ENCODE measurements at places on chromosomes 11 and 22.

DNA sequence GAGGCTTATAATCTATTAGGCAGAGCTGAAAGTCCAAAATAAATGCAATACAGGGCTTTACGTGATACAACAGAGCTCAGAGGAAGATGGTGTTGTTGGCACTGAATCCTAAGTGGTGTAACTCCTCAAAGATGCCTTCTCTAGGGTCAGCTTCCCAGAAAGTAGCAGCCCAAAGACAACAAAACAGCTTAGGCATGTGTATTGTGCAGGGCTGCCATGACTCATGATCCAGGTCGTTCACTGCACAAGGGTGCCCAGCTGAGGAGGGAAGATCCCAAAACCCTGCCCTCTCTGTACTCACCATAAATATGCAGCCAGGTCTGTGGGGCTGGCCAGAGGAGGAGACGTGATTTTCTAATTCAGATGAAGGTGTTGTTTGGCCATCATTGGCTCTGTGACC is 59.4 kb upstream of the NNMT start:
- DNase-seq, result no peak

DNA sequence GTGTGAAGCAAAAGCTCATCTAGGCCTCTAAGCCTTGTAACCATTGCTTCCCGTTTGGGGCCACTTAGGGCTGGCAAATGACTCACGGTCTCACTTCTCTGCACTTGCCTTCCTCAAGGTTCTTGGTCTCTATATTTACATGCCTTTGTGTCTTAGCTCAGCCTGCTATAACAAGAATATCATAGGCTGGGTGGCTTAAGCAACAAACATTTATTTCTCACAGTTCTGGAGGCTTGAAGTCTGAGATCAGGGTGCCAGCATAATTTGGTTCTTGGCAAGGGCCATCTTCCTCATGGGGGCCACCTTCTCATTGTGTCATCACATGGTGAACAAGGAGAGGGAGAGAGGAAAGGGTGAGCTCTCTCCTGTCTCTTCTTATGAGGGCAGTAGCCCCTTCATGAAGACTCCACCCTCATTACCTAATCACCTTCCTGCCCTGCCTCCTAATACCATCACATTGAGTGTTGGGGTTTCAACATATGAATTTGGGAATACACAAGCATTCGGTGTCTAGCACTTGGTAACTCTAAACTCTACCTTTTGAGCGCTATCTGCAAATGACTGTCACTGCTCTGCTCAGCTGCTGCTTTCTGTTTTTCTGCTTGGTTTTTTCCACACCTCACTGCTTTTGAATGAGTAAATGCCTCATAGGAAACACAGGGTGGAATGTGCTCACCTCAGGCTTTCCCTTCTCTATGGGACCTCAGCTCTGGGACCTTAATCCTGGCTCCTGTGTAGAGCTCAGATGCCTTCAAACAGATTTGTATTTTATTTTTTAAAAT is 16.2 kb upstream of the ME3 start:
- peak; percentile 18 for DNase-seq

GRCh38 chr11:33005175-33005574 is 10.5 kb upstream of the DEPDC7 start:
- no peak for DNase-seq

GRCh38 chr22:39352306-39352891 is 2.6 kb downstream of the SYNGR1 start:
- no peak for DNase-seq

GRCh38 chr11:44711113-44711786 is 15.5 kb upstream of the TSPAN18 start:
- no peak for DNase-seq

- no peak for DNase-seq
These were observed 65.1 kb upstream of the PPARA start for GRCh38 chr22:46084943-46085827.

- no peak for DNase-seq
These were observed 9.8 kb downstream of the MIAT start for GRCh38 chr22:26667140-26667539.

DNA sequence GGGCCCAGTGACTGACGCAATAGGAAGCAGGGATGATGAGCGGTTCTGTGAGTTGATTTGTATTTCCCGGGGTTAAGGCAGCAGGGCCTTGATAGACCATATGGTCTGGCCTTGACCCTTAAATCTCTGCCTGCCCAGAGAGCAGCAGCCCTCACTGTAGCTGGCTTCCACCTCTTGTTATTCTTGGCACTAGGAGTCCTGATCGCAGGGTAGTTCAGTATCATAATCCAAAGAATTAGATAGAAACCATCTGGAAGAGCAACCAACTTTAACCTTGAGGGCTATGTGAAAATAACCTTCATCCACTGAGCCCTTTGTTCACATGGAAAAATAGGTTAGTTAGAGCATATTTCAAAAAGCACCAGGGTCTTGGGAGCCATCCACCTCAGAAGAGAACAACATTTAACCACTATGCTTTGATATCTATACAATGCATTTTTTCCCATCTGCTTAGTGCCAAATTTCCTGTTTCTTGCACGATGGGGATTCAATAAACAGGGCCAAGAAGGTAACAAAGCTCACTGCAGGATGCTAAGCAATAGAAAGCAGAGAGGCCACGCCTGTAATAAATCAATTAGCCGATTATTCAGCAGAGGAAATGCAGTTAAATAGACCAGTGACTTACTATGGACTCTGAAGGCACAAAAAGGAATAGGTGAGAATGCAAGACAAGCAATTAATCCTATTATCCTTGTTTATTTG is 761.3 kb downstream of the OPCML start:
- DNase-seq, result no peak

DNA sequence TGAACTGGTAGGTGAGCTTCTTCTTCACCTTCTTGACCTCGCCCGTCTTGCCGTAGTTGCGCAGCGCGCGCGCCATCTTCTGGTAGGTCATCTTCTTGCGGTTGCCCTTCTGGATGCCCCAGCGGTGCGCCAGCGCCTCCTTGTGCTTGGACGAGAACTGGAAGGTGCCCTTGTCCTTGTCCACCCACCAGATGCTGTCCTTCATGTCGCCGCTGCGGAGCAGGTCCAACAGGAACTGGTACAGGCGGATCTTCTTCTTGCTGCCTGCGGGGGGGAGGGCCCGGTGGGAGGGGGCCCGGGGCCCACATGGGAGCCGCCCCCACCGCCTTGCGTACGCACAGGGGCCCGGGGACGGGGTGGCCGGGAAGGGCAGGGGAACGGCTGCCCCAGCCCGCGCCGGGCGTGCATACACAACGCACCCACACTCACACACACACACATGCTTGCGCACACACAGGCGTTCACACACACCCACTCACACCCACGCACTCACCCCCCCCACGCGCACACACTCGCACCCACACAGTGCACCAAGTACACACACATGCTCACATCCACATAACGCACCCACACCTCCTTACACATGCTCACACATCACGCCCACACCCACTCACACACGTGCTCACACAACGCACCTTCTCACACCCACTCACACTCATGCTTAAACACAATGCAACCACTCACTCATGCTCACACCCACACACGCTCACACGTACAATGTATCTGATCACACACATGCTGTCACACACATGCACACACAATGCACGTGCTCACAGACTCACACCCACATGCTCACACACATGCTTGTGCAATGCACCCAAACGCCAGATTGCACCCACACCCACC is 3.0 kb upstream of the MYBPC3 start:
- DNase-seq, result peak; percentile 28

- no peak for DNase-seq
These were observed 2.7 kb downstream of the SULT4A1 start for GRCh38 chr22:43859621-43860020.

DNA sequence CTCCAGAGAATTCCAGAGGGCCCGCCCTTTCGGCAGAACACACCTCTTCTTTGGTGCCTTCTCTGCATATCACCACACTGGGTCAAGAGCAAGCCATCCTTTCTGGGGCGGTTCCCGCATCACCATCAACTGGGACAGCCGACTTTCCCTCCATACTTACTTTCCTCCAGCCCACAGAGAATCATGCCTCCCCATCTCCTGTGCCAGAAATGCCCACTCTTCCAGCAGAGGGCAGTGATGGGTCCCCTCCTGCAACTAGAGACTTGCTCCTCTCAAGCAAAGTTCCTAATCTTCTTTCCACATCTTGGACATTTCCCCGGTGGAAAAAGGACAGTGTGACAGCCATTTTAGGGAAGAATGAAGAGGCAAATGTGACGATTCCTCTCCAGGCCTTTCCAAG is 157.7 kb downstream of the C11orf91 start:
- DNase-seq, result no peak

- peak; percentile 81 for DNase-seq
These were observed at the start of gene CDON for GRCh38 chr11:126062679-126063506. Gene CDON, minus strand, starts transcription at chr11:126062866. Its CDS starts 39,390 bp downstream, at chr11:126023476.

- DNase-seq, result no peak
These were observed 264 bp downstream of the CHEK1 start for GRCh38 chr11:125625225-125625629.

DNA sequence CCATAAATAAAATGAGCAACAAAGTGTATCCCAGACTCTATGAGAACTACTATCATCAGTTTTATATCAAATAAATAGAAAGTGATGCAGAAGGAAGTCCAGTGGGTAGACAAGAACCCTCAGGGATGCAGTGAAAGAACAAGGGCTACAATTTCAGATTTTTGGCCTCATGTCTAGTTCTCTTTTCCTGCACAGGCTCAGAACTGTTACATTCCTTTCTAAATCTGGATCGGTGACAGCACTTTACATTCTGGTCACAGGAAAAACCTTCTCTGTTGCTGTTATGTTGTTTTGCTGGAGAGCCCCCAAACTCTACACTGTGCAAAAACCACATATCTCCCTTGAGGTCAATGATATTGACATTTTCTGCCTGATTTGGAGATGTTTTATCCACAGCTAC is 108.8 kb upstream of the ANO5 start:
- DNase-seq, result no peak

DNA sequence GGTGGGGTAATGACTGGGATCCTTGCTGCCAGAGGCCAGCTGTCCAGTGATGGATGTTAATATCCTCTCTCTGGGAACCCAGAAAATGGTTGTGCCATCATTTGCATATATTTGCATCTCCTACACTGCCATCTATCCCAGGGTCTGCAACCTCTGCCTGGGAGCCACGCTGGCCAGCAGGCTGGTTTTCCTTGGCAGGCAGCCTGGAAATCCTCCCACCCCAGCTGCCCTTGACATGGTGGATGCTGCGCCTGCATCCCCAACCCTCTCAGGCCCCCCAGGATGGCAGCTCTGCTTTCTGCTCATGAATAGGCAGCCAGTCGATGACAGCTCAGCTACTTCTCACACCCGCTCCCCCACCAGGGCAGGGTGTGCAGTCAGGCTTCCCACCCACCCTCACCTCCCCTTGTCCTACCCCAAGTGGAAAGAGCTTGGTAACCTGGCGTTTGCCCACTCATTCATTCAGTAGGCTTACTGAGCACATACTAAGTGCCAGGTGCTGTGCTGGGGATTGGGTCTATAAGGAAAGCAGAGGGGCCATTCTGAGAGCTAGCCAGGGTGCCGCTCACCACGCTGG is 202.5 kb downstream of the TRIM29 start:
- DNase-seq, result no peak

DNA sequence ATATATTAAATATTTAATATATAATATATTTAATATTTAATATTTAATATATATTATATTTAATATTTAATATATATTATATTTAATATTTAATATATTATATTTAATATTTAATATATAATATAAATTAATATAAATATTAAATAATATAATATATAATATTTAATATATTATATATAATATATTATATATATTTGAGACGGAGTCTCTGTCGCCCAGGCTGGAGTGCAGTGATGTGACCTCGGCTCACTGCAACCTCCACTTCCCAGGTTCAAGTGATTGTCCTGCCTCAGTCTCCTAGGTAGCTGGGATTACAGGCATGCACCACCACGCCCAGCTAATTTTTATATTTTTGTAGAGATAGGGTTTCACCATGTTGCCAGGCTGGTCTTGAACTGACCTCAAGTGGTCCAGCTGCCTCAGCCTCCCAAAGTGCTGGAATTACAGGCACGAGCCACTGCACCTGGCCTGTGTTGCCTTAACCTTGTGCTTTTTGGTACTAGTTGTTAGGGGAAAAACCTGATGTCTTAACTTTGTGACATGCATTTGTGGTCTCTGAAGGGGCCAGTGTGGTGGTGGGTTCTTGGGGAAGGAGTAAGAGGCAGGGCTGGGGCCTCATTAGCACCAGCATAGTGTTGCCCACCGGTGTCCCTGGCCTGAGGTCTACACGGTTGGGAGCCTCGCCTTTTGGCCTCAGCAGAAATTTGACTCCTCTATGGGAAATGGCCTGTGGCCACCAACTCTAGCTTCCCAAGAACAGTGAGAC is 16.6 kb downstream of the SEC14L3 start:
- no peak for DNase-seq

DNA sequence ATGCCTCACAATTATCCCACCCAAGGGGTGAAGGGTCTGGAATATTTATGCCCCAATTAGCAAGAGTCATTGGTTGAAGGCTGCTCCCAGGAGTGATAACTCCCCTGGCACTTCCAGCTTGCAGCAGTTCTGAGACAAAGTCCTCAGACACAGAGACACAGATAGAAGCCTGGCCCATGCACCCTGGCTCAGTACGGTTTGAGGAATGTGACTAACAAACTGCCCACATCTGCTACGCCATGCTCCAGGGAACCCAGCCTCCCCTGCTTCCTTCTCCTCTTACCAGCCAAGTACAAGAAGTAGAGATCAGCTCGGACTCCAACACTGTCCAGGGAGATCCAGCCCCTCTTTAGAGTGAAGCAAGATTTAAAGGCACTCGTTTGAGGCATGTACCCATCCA is 48.5 kb upstream of the BMAL1 start:
- no peak for DNase-seq

DNA sequence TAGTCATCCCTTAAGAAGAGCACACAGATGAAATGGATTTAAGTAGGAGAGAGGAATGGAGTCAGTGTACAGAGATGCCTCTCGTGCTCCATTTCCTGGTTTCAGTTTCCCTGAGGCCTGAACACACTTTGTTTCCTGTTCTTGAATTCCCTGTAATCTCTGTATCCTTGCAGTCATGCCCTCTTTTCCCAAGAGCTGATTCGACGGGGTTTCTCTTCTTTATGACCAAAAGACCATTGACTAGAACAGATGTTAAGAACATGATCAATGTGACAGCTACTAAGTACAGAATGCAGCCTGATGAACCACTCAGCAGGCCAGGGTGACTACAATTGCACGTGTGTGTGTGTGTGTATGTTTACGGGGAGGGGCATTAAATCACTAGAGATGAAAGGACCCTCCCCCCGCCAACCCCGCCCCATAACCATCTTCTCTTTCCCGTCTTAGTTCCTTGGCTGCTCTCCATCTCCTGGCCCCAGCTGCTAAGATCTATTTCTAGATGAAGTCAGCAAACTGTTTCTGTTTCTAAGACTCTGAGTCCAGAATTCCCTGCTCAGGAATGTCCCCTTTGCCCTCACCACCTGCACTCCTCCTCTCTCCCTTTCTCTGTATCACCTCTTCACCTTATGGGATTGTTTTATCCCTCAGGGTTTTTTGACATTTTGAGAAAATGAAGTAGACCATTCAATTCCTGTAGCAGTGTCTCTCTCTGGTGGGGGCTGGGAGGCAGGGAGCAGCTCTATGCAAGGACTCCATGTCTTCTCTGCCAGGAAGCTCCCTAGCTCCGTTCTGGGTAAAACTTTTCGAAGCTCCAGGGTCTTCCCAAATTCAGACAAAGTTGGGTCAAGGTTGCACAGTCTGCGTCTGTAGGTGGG is 26.0 kb downstream of the SLC22A6 start:
- no peak for DNase-seq
